ENCODE measurements at places on chromosomes 4 and X.
A peak's percentile ranks its signal among the peaks of the same experiment; 100 is the strongest.

GRCh38 chr4:55887594-55887993 lies 34.1 kb downstream of the EXOC1 start:
- DNase-seq = no peak

GRCh38 chr4:143473334-143474126 lies 40.0 kb upstream of the SMARCA5 start:
- no peak for DNase-seq

DNA sequence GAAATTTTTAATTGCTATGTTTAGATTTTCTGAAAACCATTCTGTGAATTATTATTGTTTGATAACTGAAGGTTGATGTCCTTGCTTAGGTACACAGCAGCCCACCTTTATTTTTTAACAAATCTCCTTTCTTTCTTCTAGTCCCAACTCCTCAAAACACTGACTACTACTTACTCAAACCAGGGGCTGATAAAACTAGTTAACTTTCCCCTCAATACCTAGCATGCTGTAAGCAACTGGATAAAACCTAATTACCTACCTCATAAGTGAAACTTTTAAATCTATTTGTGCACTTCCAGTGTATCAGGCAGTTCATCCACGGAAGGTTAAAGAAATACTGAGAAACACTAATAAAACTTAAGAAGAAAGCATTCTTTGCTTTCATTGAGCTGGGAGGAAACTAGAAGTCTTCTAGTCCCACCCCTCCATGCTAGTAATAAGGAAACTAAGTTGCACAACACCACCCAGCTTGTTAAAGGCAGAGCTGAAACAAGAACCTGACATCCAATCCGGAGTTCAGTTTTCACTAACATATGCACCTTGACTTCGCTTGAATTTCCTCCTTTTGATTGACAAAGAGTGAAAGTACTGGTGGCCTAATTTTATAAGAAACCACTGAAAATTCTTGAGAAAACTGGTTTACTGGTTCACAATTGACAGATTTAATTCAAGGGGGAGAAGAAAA lies 180.2 kb upstream of the TET2 start:
- peak; percentile 77 for DNase-seq

GRCh38 chr4:31995943-31996901 lies 1276.1 kb downstream of the PCDH7 start:
- DNase-seq = no peak

- DNase-seq = no peak
Observed at GRCh38 chr4:86960557-86960961, 25.7 kb downstream of the AFF1 start.

GRCh38 chr4:59612235-59612634 lies 1587.9 kb upstream of the ADGRL3 start:
- DNase-seq = no peak

DNA sequence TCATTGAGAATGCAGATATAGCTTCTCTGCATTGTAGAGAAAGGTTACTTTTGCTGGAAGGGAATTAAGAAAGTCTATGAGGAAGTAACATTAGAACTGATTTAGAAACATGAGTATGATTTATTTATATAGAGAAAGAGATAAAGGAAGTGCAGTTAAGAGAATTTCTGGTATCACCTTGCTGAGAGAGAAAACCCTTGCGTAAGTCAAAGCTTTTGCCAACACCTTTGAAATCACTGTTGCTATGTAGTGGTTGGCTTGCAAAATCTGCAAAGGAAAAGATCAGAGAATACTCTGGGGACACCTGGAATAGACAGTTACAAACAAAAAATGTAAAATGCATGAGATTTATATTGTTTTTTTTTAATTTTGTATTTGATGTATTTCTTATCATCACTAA lies 137.3 kb upstream of the RXFP1 start:
- DNase-seq = no peak

DNA sequence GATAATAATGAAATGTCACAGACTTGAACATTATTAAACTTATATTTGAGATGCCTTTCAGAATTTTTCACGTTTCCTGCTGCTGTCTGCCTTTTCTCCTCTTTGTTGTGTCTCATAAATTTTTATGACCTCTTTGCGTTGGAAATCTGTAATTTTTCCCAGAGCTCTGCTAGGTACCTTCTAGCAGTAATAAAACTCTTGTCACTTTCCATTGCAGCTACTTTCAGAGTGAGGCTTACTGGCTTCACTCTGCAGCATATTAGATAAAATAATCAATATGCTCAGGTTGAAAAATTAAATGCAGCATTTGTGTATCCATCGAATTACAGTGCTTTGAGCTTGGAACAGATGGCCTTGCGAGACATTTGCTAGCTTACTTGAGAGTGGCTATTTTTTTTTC lies 689.0 kb downstream of the GRID2 start:
- no peak for DNase-seq

DNA sequence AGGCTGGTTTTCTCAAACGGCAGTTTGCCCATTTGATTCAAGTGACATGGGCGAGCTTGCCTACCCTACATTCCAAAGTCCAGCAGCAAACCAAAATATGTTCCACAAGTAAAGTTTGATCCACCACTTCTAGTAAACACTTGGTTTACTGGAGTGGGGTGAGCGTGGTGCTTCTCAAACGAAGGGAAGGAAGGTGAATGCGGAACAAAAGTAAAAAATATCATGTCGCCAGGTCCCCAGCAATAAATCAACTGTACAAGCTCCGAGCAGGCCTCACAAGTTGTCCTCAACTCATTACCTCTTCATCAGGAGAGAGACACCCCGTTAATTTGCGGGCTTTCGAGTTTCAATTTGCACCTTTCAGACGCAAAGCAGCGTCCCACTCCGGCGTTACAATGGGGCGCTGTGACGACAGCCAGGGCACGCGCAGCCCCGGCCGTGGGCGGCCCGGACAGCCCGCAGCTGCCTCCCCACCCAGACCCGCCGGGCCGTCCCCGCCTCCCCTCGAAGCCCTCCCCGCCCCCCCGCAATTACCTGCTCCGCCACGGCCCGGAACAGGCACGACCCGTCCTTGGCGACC lies 1.0 kb downstream of the OTUD4 start:
- peak; percentile 93 for DNase-seq

- no peak for DNase-seq
Observed at GRCh38 chrX:109760209-109760921, 27.3 kb upstream of the ACSL4 start.

DNA sequence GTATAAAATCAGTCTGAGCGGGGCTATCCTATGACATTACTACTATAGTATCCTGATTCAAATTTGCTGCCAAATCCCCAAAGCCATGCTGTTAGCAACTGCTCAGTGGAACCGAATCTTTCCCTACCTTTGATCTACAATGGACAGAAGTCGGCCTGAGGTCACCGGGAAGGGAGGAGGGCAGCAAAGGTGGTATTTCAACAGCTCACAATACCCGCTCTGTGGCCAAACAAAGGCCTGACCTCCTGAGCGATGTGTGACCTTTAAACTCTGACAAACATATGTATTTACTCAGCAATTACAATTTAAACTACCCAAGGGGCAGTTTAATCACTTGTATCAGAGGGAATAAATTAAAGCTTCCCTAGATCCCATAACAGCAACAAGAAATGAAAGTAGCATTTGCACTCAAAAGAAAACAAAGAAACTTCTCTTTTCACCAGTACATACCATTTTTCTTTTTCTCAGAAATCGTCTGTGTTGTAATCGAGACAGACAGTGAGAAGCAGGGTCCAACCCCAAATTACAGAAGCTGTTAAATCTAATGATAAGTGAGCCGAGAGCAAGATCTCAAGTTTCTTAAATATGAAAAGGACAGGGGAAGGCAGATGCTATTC lies 11.6 kb upstream of the TMEM128 start:
- no peak for DNase-seq

GRCh38 chr4:98638661-98639060 lies 19.8 kb downstream of the TSPAN5 start:
- DNase-seq = no peak

DNA sequence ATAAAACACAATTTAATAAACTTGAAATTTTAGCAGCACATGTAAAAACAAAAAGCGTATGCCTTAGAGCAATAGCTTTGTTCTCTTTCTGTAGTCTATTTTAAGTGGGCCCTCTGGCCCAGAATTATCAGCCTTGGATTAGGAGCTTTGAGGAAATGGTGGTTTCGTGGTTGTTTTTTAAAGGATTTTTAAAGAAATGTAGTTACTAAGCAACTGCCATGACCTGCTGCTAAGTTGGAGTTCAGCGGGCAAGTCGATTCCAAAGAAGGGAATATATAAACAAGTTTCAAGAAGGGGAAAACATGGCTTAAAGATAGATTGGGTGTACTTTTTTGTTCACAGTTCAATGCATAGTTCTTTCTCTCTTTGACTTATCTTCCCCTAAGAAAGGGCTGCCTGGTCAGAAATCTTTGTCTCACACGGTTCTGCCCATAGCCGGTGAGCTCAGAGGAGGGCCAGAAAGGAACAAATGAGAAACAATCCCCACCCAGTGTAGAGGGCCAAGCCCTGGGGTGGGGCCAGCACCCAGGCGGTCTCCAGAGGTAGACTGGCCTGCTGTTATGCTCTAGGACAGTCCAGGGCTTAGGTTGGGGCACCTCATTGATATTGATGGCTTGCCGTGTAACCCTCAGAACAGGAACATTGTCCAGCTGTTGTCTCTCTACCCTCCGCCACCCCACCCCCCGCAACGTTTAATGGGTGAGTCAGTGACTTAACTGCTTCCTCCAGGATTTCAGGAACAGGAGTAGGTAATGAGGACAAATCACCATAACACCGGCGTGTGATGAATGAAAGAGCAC lies 32.5 kb downstream of the DLG3 start:
- DNase-seq = no peak

- DNase-seq = no peak
Observed at GRCh38 chr4:153467897-153468262, 1.7 kb downstream of the TMEM131L start.

GRCh38 chrX:85084770-85085393 lies 81.2 kb downstream of the APOOL start:
- DNase-seq = no peak

DNA sequence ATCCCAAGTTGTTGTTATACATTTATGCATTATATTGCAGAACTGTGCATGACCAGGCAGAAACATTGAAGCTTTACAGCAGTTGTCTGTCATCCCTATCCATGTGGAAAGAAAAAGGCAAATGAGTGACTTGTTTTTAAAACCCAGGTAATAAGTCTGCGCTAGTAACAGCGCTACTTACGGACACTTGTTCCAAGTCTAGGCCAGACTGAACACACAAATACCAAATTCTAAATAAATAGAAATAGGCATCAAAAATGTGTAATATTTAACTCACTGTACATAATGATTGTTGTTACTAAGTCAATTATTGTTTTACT lies 548 bp upstream of the MAML3 start:
- no peak for DNase-seq
